ENCODE measurements at places on chromosomes 1 and 21.

- no peak for DNase-seq
Measured at GRCh38 chr1:179046808-179047635, 21.3 kb downstream of the FAM20B start.

DNA sequence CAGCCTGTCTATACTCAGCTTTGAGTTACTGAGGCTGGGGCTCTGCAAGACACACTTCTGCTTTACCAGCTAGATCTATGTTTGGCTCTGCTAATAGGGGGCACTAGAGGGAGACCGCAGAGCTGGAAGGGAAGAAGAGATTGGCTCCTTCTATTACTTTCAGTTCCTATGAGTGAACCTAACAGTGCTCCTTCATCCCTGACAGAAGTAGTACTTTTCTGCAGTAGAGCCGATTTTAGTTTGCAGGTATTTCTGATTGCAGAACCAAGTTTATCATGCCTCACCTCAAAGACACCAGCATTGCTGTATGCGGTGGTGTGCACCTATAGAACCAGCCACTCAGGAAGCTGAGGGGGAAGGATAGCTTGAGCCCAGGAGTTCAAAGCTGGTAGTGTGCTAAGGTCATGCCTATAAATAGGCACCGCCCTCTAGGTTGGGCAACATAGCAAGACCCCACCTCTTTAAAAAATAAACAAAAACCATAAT, 5.7 kb upstream of the ZDHHC18 start:
- no peak for DNase-seq

DNA sequence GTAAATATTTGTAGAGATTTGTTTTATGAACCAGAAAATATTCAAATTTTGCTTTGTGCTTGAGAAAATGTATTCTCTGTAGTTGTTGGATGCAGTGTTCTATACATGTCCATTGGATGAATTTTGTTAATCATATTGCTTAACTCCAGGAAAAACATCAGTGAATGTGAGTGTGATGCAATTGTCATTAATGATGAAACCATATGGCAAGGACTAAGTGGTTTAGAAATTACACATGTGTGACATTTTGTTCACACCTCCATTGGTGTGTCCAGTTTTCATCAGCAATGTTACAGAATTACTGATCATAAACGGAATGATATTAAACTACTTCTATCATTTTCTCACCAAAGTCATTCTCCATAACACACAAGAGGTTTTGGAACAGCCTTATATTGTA, 151.8 kb upstream of the ST6GALNAC5 start:
- DNase-seq, result no peak

- DNase-seq, result no peak
Measured at GRCh38 chr1:39892601-39893595, 8.8 kb downstream of the MYCL start.

- DNase-seq, result no peak
Measured at GRCh38 chr1:214461305-214461704, 90.1 kb downstream of the PTPN14 start.

DNA sequence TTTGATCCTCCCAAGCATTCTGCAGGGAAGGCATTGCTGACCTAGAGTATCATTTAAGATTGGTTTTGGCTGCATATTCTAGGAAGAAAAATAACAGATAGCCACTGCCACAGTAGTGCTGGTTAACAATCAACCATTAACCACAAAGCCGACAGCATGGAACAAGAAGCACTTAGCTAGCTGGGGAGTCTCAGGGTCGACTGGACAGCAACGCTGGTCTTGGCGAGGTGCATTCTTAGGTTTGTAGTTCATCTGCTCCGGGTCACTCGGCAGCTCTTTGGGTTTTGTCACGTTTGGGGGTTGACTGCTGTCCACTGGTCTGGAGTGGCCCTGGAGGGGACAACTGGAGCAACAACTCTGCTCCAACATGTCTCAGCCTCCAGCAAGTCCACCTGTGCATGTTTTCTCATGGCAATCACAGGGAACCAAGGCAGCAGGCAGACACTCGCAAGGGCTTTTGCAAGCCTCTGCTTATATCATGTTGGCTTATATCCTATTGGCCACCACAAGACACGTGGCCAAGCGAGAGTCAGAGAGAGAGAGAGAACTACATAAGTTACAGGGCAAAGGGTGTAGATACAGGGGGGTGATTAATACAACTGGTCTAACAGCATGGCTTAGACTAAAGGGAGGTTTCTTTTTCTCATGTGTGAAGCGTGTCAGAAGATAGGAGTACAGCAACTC, 99.5 kb downstream of the LACTBL1 start:
- no peak for DNase-seq

GRCh38 chr1:232643251-232643650, 13.3 kb upstream of the SIPA1L2 start:
- no peak for DNase-seq

GRCh38 chr1:204147406-204148383, 4.1 kb downstream of the ETNK2 start:
- no peak for DNase-seq

DNA sequence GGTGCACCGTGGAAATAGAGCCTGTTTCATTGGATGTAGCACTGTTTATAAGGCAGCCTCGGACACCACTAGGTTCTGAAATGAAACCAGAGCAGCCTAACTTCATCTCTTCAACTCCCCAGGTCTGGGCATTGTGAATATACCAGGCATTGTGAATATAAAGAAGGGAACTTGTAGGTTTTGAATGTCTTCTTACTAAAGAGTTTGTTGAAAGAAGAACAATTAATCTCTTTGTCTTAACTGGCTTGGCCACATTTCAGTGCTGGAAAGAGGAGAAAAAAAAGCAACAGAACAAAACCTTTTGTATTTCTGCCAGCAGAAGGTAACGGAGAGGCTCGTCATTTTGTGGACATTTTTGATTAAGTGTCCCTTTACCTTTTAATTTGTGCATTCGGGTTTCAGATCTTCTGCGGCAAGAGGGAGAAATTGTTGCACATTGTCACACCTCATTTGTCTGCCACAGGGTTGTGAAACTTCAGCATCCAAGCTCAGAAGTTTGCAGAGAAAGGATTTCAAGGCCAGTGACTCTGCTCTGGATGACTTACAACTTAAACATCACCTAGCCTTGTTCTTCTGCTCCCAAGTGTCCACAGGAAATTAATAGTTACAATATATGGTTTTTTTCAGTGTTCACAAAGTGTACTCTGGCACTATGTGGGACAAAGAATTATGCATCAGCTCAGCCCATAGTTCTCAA, 158.3 kb downstream of the KAZN start:
- DNase-seq, result no peak

- DNase-seq, result no peak
Measured at GRCh38 chr1:29209173-29209572, 21.6 kb downstream of the MECR start.

DNA sequence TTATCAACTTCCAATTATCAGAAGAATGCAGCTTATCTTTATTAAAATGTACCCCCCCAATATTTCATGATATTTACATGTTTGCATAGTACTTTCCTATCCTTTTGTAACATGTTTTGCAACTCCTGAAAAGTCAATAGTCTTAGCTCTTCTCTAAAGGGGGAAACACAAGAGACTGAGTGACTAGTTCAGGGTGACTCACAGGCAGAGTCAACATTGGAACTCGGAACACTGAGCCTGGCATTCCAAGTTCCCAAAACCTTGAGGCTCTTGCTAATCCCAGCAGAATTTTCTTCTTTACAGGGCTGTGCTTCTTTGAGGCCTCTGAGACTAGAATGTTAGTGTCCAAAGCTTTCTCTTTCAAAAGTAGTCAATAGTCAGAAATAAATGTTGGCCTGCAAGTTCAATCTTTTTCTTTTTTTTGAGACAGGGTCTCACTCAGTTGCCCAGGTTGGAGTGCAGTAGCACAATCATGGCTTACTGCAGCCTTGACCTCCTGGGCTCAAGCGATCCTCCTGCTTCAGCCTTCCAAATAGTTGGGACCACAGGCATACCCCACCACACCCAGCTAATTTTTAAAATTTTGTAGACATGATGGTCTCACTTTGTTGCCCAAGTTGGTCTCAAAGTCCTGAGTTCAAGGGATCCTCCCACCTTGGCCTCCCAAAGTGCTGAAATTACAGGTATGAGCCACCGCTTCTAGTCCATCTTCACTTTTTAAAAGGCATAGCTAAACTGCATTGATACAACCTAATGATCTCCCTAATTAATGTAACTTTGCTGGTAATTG, 37.5 kb downstream of the ZNF281 start:
- no peak for DNase-seq

DNA sequence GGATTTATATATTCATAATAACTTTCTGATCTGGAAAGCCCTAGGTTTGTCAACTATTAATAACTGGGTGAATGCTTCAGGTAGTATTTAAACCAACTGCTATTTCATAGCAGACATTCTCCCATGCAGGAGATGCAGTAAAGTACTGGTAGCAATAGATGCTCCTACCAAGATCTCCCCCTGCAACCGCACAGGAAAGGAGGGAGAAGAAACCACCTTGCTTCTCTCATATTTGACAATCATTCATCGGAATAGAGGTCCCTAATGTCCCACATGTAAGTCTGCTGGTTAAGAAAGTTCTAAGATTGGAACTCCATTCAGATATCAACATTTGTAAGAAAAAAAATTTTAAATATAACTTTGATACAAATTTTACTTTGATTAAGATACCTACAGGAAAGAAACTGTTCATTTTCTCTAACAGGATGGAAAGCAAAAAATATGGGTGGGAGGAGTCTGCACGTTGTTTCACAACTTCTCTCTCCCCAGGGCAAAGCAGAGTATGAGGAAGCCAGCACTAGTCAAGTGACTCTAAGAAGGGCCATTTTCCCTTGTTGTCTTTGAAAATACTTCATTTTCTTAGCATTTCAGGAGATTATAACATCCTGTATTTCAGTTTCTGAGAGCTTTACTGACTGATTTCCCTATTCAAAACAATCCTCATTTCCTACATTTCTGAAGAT, at the start of gene PYHIN1:
Gene PYHIN1 (plus strand): TSS at position 498 of the 683 bp plus-strand sequence. CDS start 5,359 bp downstream, outside the sequence.
- no peak for DNase-seq

GRCh38 chr1:76501586-76502219, 365.6 kb upstream of the ST6GALNAC5 start:
- DNase-seq, result no peak

DNA sequence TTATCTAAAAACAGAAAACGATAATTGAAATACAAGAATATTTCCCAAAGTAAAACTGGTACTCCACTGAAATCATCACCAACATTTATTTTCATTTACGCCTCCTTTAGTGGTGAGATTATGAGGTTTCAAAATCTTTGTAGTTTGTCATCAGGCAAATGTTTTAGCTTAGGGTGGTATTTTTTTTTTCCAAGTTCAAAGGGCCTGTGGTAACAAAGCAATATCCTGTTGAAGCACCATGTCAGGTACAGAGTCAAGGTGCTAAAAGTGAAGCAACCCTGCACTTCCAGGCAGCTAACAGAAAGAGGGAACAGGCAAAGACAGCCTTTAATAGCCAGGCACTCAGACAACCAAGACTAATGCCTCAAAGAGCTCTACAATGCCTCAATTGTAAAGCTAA, 89.2 kb downstream of the JAK1 start:
- no peak for DNase-seq

- no peak for DNase-seq
Measured at GRCh38 chr1:167145965-167146364, 52.1 kb downstream of the STYXL2 start.

DNA sequence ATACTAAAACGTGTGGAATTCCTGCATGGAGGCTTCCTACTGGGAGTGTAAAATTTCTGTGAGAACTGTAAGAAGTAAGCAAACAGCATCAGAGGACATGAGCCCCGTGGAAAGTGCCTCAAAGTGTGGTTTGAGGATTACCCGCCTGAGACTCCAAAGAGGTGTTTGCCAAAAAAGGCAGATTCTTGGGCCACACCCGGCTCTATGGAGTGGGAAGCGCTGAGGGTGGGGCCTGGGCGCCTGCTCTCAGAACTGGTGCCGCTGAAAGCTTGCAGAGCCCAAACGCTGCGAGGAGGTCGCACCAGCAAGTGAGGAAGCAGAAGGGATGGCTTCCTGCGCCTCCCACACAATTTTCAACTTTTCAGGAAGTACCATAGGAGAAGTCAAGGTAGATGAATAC, 43.0 kb upstream of the PSEN2 start:
- DNase-seq, result no peak

DNA sequence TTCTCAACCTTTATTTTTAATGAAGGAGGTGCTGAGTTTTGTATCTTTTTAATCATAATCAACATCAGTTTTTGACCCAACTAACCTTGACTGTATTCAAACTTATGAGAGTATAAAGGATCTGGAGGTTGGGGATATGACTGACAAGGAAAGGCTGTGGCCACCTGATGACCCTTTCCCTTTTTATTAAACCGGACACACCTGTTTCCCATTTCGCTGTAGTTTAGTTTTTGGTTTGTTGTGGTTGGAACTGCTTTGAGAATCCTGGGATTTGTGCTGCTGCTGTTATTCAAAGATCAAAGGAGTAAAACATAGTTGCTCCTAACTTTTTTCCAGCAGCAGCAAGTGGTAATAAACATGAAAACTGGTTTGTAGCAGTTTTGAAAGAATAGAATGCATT, 12.4 kb downstream of the PRPF38A start:
- no peak for DNase-seq

DNA sequence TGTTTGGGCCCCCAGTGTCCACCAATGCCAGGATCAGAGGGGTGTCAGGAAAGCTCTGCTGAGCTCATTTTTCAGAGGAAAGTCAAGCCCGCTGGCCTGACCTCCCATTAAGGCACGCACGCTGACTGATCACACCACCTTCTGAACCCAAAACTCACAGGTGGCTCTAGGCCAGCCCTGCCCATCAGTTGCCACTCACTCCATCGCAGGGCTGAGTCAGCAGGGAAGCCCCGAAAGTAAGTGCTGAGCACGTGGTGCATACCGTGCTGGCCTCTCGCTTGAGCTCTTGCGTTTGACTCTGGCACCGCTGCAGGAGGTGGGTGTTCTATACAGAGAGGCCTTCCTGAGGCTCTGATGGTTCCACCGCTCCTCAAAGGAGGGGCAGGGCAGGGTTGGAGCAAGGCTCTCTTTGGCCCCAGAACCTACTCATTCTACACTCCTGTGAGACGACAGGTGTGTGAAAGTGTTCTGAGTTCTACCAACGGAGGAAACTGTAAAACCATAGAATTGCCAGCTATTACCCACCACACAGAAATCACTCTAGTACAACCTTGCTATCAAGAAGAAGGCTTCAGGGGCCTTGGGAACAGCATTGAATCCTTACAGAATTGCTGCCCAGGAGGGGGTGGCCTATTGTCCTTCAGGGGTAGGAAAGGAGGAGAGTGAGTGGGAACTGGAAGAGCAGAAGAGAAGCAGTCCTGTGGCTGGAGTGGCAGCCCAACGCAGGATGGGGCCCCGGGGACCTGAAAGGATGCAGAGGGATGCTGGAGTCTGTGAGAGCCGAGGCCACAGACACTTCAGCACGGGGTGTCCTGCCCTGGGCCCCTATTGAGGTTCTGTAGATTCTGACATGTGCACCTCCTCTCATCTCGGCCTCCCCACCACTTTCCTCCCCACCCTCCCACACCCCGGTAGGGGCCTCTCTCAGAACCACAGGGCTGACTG, 214.7 kb upstream of the EDN2 start:
- DNase-seq, result no peak

GRCh38 chr21:42563686-42564085, 50.0 kb downstream of the SLC37A1 start:
- DNase-seq, result no peak

- no peak for DNase-seq
Measured at GRCh38 chr1:66996018-66996682, 57.8 kb downstream of the SLC35D1 start.

- DNase-seq, result no peak
Measured at GRCh38 chr1:24828887-24829192, 83.6 kb downstream of the CLIC4 start.

- DNase-seq, result no peak
Measured at GRCh38 chr1:31739346-31739745, 24.8 kb downstream of the ADGRB2 start.

- no peak for DNase-seq
Measured at GRCh38 chr1:236565530-236565929, 38.8 kb downstream of the HEATR1 start.

- DNase-seq, result peak; percentile 62
Measured at GRCh38 chr1:23809751-23810171, 9.2 kb upstream of the GALE start.
